ENCODE measurements at places on chromosomes 7 and 10. TPM values are rescaled to one million over a fixed set of nuclear protein-coding genes. Genes with fewer than 3 reads are reported as not detected.

- H3K4me3 ChIP-seq = no peak overlapping the region
- H3K36me3 ChIP-seq = no peaks in the 10 kb centered on the region
- DNase-seq = no peak
Measured at GRCh38 chr7:100211342-100211780, 8.4 kb upstream of the PVRIG start.

ERV3-1 gene
- 44.6 TPM for total RNA-seq

DNA sequence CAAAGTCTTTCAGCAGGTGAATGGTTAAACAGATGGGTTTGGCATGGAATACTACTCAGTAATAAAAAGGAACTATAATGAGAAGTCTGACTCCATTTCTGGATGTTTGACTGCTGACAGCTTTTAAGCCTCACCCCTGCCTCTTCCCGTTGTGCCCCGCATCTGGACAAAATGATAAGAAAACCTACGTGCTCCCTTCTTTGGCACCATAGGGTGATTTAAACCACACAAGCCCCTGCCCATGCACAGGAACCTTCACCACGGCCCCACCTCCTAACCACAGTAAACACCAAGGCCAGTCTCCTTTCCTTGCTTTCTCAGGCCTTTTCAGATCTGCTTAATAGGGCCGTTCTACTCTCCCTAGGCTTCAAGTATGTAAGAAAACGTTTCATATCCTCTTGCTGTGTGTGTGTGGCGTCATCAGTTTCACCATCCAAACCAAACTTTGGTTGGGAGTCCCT, 47.1 kb upstream of the UBN2 start:
- no peak overlapping the region for H3K4me3 ChIP-seq
- no peak for DNase-seq
- no peaks in the 10 kb centered on the region for H3K4me1 ChIP-seq
- no peaks in the 10 kb centered on the region for H3K27me3 ChIP-seq
- H3K36me3 ChIP-seq = peaks cover 11% of the 10 kb centered on the region

RARRES2 gene
- 0.19 TPM for total RNA-seq

- no peaks in the 10 kb centered on the region for H3K4me1 ChIP-seq
- no peaks in the 10 kb centered on the region for H3K36me3 ChIP-seq
- no peak for DNase-seq
- H3K27me3 ChIP-seq = no peaks in the 10 kb centered on the region
- no peak overlapping the region for H3K4me3 ChIP-seq
- H3K27ac ChIP-seq = no peak overlapping the region
Measured at GRCh38 chr7:110119883-110120581, 970.9 kb upstream of the LRRN3 start.

TFPI2 gene
- 1.5 TPM for total RNA-seq

- peak overlapping the region; percentile 93 for H3K27ac ChIP-seq
- H3K27me3 ChIP-seq = no peaks in the 10 kb centered on the region
- H3K4me1 ChIP-seq = peaks cover 50% of the 10 kb centered on the region
- no peak for DNase-seq
Measured at GRCh38 chr7:148699782-148700629, 1.3 kb downstream of the CUL1 start.

All from neural progenitor cell (in vitro differentiated cells).